ENCODE measurements at places on chromosomes 11 and 22.

DNA sequence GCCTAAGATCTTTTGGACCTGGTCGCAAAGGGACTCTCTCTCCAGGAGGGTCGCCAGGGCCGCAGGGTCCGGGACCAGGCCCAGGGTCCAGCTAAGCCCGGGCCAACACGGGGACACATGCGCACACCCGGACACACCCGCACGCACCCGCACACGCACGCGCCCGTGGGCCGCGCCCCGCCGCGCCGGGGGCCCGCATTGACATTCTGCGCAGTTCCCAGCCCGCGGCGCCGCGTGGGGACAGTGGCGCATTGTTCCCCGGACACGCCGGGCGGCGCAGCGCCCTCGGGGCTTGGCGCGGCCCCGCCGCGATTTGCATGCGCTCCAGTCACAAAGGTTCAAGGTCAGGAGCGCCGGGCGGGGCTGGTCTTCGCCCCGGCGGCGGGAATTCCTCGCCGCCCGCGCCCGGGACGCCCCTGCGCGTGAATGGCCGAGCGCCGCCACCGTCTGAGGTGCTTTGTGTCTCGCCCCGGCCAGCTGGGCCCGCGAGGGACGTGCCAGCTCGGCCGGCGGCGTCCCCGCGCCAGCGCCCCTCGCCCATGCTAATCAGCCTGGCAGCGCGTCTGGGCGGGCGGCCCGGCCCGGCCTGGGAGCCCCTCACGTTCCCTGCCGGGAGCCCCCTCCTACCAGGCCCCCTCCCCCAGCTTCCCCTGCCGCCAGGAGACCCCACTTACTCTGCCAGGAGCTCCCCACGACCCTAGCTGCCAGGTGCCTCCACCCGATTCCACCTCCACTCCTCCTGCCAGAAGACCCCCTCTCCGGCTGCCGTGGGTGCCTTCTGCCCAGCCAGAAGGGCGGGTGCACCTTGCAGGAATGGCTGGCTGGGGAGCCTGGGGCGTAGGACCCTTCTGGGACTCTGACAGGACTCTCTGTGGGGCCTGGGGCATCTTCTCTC lies 50.5 kb upstream of the WNT7B start:
- no peak for DNase-seq

GRCh38 chr11:88194990-88195389 lies 19.7 kb upstream of the RAB38 start:
- DNase-seq: no peak

GRCh38 chr11:14932447-14932846 lies 39.7 kb downstream of the CALCA start:
- no peak for DNase-seq

- no peak for DNase-seq
Observed at GRCh38 chr11:16338393-16338792, 18.0 kb downstream of the SOX6 start.

- no peak for DNase-seq
Observed at GRCh38 chr22:32339190-32340012, 18.3 kb upstream of the RFPL3 start.

GRCh38 chr11:86013713-86014112 lies 55.2 kb downstream of the PICALM start:
- no peak for DNase-seq

DNA sequence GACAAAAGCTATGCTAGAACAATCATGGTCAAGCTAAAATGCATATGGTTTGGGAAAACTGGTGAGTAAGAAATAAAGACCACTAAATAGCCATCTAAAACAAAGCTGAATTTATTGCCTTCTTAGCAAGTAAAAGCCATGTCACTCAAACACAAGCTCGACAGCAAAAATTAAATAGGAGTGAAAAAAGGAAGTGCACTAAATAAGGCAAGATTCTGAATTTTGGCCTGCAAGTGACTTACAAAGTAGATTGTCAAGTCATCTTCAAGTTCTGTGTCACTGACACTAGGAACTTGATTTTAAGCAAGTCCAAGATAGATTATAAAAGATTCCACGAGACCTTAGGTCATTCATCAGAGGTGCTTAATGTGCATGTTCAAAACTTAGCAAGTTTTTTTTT lies 27.4 kb downstream of the TUG1 start:
- no peak for DNase-seq

- DNase-seq: no peak
Observed at GRCh38 chr11:57674251-57674650, 6.3 kb downstream of the ZDHHC5 start.

DNA sequence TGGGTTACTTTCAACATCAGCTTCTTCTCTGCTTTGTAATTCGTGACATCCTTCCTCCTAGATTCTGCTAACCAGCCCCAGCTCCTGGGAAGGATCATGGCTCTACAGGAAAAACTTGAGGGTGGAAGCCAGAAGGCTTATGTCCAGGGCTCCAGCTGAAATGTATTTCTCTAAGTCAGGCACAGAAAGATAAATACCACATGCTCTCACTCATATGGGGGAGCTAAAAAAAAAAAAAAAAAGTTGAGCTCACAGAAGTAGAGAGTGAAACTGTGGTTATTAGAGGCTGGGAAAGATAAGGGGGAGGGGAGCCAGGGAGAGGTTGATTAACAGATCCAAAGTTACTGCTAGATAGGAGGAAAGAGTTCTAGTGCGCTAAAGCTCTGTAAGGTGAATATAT lies 74.9 kb downstream of the DSCAML1 start:
- DNase-seq: no peak

GRCh38 chr22:44611880-44612496 lies 90.0 kb upstream of the PRR5 start:
- no peak for DNase-seq

DNA sequence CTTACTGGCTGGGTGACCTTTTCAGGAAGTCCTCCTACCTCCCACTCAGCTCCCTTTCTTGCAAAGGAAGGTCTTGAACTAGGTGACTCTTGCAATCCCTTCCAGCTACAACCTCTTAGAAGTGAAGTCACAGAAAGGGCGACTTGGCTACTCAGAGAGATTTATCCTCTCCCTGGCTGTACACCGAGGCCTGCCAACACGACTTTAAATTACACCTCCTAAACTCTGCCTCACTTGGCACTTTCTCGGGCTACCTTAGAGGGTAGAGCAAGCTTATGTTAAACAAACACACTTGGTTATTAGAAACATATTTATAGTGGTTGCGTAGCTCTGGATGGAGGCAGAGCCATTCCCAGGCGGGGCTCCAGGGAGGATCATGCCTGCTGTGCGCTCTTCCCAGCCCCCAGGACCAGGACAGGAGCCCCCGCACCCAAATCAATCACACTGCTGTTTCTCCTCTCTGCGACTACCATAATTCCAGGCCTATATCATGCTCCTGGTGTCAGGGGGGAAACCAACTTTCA lies 358.4 kb downstream of the BUD13 start:
- no peak for DNase-seq

DNA sequence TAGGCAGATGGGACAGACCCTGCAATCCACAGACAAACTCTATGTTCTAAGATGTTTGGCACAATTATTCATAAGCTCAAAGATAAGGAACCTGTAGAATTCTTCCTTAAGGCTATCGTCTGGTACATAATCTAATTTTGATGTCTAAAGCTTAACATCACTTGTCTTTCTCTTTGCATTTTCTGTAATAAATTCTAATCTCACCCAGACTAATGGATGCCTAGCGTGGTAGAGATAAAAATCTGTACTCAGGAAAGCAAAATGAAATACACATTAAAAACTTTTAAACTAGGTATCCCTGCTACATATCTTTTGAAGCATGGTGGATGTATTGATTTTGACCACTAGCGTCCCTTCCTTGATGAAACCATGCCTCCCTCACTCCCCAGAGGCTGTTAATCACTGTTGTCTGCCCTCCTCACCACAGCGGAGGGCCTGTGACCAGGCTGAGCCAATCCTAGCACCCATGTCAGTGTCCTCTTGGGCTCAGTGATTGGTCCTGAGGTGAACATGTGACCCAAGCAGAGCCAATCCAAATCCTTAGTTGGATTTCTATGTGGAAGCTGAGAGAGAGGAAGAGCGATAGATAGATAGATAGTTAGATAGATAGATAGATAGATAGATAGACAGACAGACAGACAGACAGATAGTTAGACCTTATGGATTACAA lies 82.2 kb upstream of the GRK3 start:
- no peak for DNase-seq

DNA sequence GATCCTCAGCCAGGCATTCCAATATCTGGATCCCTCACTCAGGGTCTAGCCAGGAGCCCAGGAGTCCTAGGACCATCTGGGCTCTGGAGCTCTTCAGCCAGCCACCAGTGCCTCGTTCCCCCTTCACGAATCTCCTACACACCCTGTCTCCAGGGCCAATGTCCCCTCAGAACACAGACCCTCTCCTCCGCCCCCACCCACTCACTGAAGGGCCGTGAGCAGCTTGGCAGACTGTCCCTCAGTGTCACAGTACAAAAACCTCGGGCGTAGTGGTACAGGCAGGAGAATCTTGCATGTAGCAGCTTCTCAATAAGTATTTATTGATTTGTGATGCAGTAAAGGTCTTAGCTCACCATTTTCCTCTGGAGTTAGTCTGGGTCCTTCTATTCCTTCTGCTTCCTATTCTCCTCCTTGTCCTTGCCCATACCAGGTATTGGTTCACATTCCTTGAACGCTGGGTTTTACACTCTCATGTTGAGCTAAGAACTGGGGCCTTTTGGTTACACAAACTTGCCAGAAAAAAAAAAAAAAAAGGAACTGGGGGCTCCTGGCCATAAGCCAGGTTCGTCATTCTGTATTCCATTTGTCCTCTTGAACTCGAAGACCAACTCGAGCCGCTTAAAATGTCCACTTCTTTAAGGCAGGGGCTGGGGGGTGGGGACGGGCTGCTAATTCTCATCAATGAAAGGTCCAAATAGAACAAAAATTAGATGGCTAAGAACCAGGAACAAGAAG lies 2.3 kb downstream of the CXCR5 start:
- no peak for DNase-seq

Measured in MCF 10A (cell line).